ENCODE measurements at places on chromosomes 3 and 15.

GRCh38 chr15:70212963-70213315, 115.2 kb upstream of the TLE3 start:
- no peak for DNase-seq

- DNase-seq: no peak
Observed at GRCh38 chr15:48913141-48913540, 35.2 kb downstream of the EID1 start.

- no peak for DNase-seq
Observed at GRCh38 chr3:46541835-46542234, 24.3 kb downstream of the LRRC2 start.

- no peak for DNase-seq
Observed at GRCh38 chr3:181631901-181632300, 79.8 kb upstream of the SOX2 start.

- no peak for DNase-seq
Observed at GRCh38 chr3:131397889-131398288, 16.3 kb downstream of the NUDT16 start.

DNA sequence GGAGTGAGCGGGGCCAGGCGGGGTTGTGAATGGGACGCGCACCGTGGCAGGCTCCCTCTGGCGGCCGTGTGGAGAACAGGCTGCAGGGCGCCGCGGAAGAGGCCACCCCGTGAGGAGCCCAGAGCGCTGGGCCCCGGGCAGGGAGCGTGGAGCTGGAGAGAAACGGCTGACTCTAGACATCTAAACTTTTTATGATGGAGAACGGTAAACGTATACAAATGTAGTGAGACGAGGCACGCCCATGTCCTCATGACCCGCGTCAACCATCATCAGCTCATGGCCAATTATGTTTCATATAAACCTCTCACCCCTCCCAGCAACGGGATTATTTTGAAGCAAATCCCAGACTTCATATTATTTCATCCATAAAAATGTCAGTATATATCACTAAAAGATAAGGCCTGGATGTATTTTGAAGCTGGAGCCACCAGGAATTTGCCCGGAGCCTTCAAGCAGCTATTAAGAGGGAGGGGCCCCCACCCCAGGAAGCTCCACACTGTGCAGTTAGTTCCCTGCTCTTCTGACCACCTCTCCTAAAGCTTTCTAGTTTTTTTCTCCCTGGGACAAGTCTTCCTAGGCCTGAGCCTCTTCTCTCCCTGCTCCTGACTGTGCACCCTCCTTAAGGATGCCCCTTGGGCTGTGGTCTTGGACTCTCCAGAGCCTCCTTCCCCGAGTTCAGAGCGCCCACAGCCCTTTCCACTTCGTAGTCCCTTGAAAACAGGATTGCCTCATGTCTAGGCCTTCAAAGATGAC, 149.5 kb downstream of the SMAD6 start:
- DNase-seq: peak; percentile 78

Data from NCI-H460 (cell line).